ENCODE measurements at places on chromosomes 3 and 15. TPM values are rescaled to one million over a fixed set of nuclear protein-coding genes. Genes with fewer than 3 reads are reported as not detected.

The FRMD4B gene
- 0.14 TPM for total RNA-seq

The RYR3 gene
- total RNA-seq = 0.09 TPM

The TRH gene
- total RNA-seq = not detected

The NRG4 gene
- total RNA-seq = not detected

The LRRC31 gene
- not detected for total RNA-seq

The SAMMSON gene
- total RNA-seq = not detected

The DNAJA4 gene
- total RNA-seq = 3.5 TPM

The DZIP1L gene
- total RNA-seq = 29.4 TPM

The IRAK2 gene
- total RNA-seq = 5.5 TPM

The GABRR3 gene
- 0.09 TPM for total RNA-seq

The ACKR2 gene
- total RNA-seq = 0.28 TPM

The PLA1A gene
- total RNA-seq = 0.83 TPM

The DISP2 gene
- total RNA-seq = 0.09 TPM

The CCNL1 gene
- 173 TPM for total RNA-seq

The ZNF774 gene
- total RNA-seq = 1.1 TPM

The CLDN18 gene
- not detected for total RNA-seq

The GOLGA8O gene
- 0.85 TPM for total RNA-seq

The FRMD5 gene
- 1.6 TPM for total RNA-seq

The B3GNT5 gene
- 1.00 TPM for total RNA-seq

The WDR93 gene
- total RNA-seq = under 0.01 TPM

The STARD9 gene
- total RNA-seq = 4.0 TPM

The OSTN gene
- total RNA-seq = 0.57 TPM

The LIPC gene
- total RNA-seq = 1.3 TPM

The WDR76 gene
- total RNA-seq = 2.7 TPM

The ATP8B4 gene
- total RNA-seq = 155 TPM

Measured in smooth muscle cell of bladder (primary cell).